Transverse colon (tissue), 4 donors: ENCODE measurements at places on chromosomes 5 and 9.

DNA sequence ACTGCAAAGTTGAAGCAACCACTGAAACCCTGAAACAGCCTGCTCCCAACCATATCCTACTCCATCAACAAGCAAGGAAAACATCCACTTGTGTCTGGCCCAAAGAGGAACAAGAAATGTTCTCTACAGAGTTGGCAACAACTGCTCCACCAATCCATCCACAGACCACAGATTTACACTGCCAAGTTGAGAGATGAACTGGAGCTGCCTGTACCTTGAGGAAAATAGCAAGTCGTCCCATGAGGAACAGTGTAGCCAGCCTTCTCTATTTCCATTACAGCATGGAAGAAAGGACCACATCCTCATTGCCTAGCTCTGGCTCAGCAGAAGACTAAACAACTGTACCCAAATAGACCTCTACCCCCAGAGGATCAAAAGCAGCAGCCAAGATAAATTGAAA is 60.4 kb downstream of the DEPDC1B start:
- DNase-seq: no peak

- no peak for DNase-seq
Measured at GRCh38 chr5:43601454-43602260, 1.3 kb upstream of the NNT start.

DNA sequence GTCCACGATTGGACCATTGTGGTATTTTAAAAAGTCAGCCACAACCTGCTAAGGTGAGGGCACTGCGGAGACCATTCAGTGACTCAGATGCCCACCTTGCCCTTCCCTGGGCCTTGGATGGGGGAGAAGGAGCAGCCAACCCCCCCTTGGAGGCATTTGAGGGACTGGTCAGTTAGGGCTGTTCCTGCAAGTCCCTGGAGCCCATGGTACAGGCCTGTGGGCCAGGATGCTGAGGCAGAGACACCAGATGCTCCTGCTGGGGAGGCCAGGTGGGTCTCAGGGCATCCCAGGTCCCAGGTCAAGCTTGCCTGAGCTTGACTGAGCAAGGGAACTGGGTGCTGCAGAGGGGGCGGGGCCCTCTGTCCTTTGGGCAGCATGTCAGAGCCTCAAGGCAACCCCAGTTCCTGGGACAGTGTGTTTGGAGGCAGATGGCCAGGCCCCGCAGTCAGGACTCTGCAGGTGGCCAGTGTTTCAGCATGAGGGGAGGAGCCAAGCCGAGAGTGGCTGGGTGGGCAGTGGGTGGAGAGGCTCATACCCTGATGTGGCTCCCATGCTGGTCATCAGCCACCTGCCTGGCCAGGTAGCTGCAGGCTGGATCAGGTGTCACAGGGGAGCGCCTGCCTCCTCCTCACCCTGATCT is 27.5 kb downstream of the SLC6A3 start:
- no peak for DNase-seq

DNA sequence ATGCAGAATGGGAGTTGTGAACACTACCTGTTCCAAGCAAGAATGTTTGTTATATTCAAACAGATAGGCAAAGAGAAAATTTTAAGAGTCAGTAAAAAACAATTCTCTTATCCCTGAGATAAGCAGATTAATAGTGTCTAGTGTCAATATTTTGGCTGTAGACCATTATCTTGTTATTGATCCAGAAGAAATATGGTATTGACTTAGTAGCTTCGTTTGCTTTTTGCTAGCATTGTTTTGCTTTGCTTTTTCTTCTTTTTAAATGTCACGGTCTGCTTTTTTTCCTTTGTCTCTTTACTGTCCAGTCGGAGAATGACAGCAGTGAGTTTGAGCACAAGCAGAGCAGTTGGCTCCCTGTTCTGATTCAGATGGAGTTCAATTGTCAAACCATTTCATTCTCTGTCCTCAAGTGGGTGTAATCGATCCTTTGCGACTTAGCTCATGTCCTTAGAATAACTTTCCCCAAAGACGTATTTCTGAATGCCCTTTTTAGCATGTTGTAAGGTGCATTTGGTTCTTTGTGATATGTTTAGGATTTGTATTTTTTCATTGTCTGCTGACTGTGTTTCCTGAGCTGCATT is 29.3 kb downstream of the FUBP3 start:
- no peak for DNase-seq

GRCh38 chr5:156879665-156880285 is 29.7 kb downstream of the PPP1R2B start:
- DNase-seq: peak; percentile 20

DNA sequence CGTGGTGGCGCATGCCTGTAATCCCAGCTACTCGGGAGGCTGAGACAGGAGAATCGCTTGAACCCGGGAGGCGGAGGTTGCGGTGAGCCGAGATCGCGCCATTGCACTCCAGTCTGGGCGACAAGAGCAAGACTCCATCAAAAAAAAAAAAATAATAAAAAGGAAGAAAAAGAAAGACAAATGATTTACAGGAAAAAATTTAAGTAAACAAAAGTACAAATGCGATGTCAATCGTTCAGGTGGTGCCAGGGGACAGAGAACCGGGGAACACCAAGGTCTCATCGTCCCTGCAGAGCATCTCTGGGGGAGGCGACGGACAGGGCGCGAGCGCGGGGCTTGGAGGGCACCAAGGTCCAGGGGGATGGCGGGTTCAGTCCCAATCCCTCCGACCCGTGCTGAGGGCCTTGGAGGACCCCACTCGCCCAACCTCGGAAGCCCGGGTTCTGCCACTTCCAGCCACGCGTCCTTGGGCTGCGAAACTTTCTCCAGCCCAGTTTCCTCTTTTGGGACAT is 607 bp upstream of the HNRNPAB start:
- no peak for DNase-seq
